ENCODE measurements at places on chromosomes 5 and 9. TPM values are rescaled to one million over a fixed set of nuclear protein-coding genes. Genes with fewer than 3 reads are reported as not detected.

The BTNL8 gene
- 0.24 TPM for total RNA-seq

DNA sequence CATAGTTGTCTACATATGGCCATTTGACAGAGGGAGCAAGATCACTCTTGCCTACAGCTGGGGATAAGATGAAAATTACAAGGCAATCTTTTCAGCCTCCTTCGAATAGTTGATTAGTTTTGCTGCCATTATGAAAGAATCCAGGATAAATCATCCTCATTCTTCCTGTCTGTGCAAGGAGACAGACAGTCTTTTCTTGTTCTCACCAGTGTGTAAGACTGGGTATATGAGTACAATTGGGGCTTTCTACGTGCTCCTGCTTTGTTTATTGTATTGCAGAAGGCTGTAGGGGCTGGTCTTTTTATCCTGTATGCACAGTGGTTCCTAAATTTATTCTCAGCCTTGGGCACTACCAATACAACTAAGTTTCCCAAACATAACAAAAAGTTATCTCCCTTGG, 76.8 kb downstream of the SPEF2 start:
- no peak overlapping the region for H3K4me3 ChIP-seq
- H3K27ac ChIP-seq: no peak overlapping the region
- H3K27me3 ChIP-seq: no peaks in the 10 kb centered on the region
- no peaks in the 10 kb centered on the region for H3K4me1 ChIP-seq

DNA sequence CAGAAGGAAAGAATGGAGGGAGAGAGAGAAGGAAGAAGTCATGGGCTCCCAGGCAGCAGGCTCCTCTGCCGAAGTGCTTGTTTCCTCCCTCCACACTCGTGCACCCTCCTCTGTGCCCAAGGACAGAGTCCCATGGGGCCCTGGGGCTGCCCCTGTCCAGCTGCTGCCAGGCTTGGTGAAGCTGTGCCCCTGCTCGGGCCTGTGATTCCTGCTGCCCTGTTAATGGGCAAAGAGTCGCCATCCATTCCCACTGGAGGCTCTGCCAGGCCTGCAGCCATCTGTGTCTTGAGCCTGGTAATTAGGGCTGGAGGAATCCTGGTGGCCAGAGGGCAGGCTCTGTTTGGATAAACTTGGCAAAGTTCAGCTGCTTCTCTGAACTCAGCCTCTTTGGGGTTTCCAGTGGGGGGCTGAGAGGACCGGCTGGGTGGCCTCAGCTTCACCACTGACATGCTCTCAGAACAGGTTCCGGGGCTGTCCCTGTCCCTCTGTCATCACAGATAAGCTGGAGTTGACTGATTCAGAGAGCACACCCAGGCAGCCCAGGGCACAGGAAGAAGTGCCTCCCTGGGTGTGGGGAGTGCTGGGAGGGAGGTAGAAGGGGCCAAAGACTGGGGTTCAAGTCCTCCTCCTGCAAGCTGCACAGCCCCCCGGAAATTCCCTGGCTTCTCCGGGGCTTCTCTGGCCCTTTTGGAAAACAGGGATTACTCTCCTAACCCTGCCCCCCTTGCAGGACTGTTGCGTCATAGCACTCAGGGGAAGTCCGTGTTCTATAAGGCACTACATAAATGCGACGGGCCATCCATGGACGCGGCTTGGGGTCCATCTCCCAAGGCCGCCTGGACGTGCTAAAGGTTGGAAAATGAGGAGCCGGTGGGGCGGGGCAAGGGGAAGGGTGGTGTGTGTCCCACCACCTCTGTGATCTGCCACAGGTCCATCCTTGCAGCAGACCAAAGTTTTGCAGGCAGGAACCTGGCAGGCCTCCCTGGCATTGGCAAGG, 154.8 kb downstream of the PAX5 start:
- no peak overlapping the region for H3K4me3 ChIP-seq
- H3K27ac ChIP-seq: no peak overlapping the region
- no peaks in the 10 kb centered on the region for H3K36me3 ChIP-seq
- DNase-seq: no peak
- H3K27me3 ChIP-seq: no peaks in the 10 kb centered on the region
- H3K4me1 ChIP-seq: no peaks in the 10 kb centered on the region

DNA sequence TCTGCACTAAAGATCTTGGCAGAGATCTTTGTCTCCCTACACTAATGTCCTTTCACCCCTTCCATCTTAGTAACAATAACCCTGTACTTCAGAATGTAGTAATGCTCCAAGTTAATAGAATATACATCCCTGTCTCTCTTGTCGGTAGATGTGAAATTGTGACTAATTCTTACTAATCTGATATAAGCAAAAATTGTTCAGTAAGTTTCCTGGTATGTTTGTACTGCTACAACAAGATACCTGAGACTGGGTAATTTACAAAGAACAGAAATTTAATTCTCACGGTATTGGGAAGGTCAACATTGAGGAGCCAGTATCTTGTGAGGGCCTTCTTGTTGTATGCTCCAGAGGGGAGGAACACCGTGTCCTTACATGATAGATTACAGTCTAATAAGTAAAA, 1686.6 kb upstream of the CDH9 start:
- no peaks in the 10 kb centered on the region for H3K4me1 ChIP-seq
- H3K27ac ChIP-seq: no peak overlapping the region
- no peak for DNase-seq
- no peaks in the 10 kb centered on the region for H3K36me3 ChIP-seq
- H3K4me3 ChIP-seq: no peak overlapping the region
- H3K27me3 ChIP-seq: no peaks in the 10 kb centered on the region

The PDE4D gene
- 30.3 TPM for total RNA-seq

- H3K27me3 ChIP-seq: no peaks in the 10 kb centered on the region
- H3K36me3 ChIP-seq: no peaks in the 10 kb centered on the region
- H3K4me3 ChIP-seq: peak overlapping the region; percentile 33
- H3K4me1 ChIP-seq: peaks cover 31% of the 10 kb centered on the region
- no peak for DNase-seq
- peak overlapping the region; percentile 97 for H3K27ac ChIP-seq
These were observed 65.7 kb upstream of the TNFAIP8 start for GRCh38 chr5:119290161-119290569.

DNA sequence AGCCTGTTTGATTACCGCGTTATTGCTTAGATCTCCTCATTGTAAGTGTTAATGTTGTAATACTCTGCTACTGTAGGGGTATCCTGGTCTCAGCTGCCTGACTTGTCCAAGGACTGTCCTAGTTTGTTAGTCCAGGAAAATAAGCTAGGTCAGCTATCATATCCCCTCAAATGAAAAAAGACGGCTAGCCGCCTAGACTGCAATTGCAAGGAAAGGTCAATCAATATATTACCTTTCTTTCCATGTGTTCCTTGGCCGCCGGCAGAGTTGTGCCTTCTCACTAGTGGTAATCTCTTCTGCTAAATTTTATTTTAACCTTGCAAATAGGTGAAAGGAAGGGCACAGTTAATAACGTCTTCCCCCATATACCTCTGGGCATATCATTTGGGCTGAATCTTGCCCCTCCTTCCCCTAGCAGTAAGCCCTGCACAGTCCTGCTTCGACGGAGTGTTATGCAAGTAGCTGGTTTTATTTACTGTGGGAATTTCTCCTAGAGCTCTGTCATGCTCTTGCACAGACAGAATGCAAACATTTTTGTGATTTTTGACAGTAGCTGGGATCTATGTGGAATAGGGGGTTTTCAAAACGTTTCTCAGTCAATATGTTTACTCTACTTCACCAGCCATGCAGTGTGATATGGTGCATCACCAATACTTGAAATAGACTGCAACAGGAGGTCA, 288.5 kb downstream of the MAST4 start:
- H3K4me1 ChIP-seq: no peaks in the 10 kb centered on the region
- no peak overlapping the region for H3K27ac ChIP-seq
- no peak overlapping the region for H3K4me3 ChIP-seq
- no peak for DNase-seq

DNA sequence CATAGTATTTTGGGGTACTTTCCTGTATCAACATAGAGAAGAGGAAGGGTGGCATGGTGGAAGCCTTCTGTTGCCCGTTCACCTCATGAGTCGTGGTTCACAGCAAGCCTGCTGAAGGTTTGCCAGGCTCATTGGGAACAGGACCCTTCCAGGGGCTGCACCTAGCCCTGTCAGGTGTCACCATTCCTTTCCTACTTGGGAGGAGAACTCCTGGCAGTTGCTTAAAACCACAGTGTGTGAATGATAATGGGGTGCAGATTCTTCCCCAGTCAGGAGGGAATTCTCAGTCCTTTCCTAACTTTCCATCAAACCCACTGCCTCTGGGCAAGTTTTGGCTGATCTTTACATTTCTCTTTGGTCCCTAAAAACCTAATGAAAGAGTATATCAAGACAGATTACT, 99.4 kb upstream of the CTNND2 start:
- no peaks in the 10 kb centered on the region for H3K27me3 ChIP-seq
- H3K4me1 ChIP-seq: no peaks in the 10 kb centered on the region
- H3K4me3 ChIP-seq: no peak overlapping the region

DNA sequence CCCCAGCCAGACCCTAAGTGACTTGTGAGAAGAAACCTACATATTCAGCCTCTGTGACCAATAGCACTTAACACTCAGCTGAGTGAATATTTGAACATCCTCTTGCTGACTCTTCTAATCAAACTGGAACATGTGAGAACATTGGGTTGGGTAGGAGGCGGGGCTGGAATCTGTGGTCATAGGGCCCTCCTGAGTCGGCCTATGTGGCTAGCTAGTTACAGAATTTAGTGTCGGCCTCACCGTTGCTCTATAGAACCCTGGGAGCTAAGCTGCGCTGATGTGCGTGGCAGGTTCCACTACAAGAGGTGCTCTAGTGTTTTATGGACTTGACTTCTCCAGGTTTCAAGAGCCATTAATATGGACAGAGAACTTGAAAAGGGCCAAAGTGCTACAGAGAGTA, 138.8 kb downstream of the DROSHA start:
- H3K4me1 ChIP-seq: no peaks in the 10 kb centered on the region
- no peak overlapping the region for H3K4me3 ChIP-seq
- H3K27me3 ChIP-seq: no peaks in the 10 kb centered on the region
- H3K36me3 ChIP-seq: no peaks in the 10 kb centered on the region
- H3K27ac ChIP-seq: no peak overlapping the region
- DNase-seq: no peak

All from thymus (tissue), 14 donors.